NCI-H510A (cell line): ENCODE measurements at places on chromosomes 16 and 17.

DNA sequence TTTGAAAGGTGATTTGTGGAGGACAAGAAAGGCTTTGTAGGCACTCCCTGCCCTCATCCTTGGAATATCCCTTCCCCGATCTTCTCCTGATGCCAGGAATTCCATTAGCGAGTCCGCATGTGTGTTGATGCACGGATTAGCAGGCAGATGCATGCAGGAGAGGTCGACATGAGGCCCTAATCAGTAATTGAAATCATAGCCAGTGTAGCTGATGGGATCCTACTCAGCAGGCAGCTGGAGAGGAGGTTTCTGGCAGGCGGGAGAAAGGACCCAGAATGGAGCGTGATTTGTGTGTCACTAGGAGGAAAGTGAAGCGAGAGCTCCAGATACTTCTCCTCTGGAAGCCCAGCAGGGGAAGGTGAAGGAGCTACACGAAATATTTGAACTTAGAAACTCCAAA lies 196.3 kb upstream of the CDH11 start:
- no peak for DNase-seq

DNA sequence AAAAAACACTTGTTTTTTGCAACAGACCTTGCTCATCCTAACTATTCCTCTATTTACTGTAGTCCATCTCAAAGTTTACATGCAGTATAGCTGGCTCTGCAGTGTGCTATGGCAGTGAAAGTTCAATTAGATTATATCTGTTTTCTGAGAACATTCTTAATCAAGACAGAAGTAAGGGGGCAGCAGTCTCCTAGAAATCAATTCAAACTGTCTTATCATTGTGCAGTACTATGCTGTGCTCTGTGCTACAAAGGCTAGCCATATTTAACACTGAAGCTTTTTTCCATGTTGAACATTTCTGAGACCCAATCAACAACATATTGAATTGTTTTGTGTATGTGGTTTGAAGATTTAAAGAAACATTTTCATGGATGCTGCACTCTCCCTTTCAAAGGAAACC lies 11.4 kb downstream of the NETO2 start:
- DNase-seq: no peak

- DNase-seq: no peak
Observed at GRCh38 chr16:46871597-46871996, 12.6 kb upstream of the GPT2 start.

DNA sequence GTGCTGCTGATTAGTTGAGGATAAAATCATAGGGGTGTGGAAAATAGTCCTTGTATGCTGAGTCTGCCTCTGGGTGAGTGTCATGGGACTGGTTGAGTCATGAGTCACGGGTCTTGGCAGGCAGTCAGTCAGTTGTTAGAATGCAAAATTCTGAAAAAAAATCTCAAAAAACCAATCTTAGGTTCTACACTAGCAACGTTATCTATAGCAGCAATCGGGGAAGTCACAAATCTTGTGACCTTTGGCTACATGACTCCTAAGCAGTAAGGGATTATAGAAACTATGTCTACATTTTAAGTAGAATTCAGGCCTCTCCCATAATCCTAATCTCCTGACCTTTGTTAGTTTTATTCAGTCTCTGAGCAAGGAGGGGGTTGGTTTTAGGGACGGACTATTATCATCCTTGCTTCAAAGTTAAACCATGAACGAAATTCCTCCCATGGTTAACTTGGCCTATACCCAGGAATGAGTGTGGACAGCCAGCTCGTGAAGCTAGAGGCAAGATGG lies 18.0 kb upstream of the PMFBP1 start:
- DNase-seq: no peak

- no peak for DNase-seq
Observed at GRCh38 chr16:49148410-49148809, 133.2 kb downstream of the CBLN1 start.

DNA sequence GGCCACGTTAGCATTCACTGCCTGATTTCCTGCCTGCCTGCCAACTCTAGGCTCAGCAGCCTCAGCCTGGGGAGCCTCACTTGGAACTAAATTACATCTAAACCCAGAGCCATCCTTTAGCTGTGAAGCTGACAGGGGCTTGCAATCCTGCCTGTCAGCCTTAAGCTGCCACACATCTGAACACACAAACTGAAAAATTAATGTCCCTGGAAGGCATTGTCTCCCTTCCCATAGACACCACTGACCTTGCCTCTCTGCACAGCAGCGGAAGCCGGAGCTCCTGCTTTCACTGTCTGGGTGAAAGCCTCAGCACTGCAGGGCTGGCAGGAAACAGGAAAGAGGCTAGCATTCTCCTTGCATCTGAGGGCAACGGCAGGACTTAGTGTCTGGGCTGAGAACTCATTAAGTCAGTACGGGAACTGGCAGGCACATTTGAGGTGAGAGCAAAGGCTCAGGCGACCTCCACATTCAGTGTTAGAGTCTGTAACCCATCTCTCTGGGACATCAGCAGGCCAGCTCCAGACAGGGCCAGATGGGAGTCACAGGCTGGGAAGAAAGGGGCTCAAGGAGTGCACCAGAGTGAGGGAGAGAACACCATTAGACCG lies 452.4 kb upstream of the C16orf82 start:
- no peak for DNase-seq

GRCh38 chr17:57143919-57144318 lies 58.9 kb downstream of the AKAP1 start:
- DNase-seq: no peak

GRCh38 chr17:17681744-17682292 lies 560 bp downstream of the RAI1 start:
- no peak for DNase-seq

- DNase-seq: peak; percentile 45
Observed at GRCh38 chr17:75764711-75765421, at the start of gene GALK1. Gene GALK1, minus strand, starts transcription at chr17:75765192. Its CDS starts 56 bp downstream, at chr17:75765136.

- no peak for DNase-seq
Observed at GRCh38 chr16:70571623-70572022, 48.0 kb downstream of the SF3B3 start.

DNA sequence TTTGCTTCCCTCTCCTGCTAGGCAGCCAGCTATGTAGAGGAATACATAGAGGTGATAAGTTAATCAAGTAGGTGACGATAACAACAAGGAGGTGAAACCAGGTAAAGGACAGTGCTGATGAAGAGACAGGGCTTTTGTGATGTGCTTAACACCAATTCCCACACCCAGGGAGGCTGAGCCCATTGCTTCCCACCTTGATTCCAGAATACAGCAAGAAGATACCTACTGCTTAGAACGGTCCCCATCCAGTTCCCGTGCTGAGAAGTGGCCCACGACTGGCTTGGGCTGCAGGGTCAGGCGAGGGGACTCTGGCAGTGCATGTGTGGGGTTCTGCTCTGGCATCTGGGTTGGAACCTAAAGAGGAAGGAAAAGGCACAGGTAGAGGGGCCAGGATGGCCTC lies 16.1 kb upstream of the GFAP start:
- DNase-seq: no peak

DNA sequence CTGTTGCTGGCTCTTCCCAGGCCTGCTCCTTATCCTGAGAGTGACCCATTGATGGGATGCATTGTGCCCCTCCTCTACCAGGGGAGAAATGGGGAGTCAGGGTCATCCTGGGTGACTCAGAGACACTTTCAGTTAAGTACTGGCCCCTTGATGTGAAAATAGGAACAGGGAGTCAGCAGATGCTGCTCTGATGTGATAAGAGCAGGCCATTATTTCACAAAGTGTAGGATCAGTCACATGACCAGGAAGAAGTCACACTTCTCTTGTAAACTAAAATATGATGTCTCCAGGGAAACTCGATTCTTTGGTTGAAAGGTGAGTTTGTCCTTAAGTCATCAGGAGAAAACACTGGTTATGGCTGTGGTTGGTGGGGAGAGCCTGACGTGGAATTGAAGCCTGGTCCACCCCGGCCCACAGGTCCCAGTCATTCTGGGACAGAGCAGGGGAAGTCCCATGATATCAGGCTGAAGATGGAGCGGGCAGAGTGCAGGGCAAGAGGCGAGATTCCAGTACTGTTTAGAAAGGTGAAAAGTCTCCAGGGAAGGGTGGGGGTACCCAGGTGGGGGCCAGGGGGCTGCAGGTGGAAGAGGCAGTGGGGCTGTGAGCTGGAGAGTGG lies 88.6 kb upstream of the NLRP1 start:
- no peak for DNase-seq

DNA sequence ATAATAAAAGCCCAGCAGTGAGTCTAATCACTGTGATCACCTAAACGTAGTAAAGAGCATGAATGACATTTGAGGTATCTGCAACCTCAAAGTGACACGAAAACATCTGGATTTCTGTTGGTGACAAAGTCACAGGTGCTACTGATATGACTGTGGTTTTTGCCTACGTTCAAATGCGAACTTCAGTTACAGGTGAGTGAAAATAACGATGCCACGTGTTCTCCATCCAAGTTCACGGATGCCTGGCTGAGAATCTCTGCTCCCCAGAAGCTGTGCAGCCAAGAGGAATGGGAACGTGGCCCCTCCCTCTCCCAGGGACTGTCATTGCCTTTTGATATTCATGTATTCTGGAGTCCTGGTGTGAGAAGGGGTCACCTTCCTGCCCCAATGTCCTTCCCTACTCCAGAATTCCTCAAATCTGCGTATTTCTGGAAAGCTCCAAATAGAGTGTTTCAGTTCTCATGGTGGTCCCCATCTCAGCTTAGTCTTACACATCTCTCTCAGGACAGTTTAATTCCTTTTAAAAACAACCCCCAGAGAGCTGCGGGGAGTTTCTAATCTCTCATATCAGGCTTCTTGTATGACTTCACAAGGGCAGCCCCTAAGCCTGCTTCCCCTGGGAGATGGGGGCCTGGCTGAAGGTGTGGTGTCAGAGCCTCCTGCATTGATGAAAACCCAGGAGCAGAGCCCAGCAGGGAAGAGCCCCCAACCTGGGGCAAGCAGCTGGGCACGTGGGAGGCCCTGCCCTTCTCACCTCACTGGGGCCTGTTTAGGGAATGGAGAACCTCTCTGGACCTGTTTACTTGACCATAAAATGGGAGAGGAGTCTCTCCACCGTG lies 25.8 kb downstream of the PIK3R5 start:
- no peak for DNase-seq
